ENCODE measurements at places on chromosomes 7 and 10.

GRCh38 chr10:17181751-17182150 lies 19.7 kb downstream of the TRDMT1 start:
- H3K4me1 ChIP-seq = peaks cover 3% of the 10 kb centered on the region
- H3K4me3 ChIP-seq = no peak overlapping the region
- DNase-seq = no peak
- no peaks in the 10 kb centered on the region for H3K27me3 ChIP-seq
- no peak overlapping the region for H3K27ac ChIP-seq

GRCh38 chr10:49739426-49739825 lies 22.7 kb downstream of the OGDHL start:
- no peaks in the 10 kb centered on the region for H3K36me3 ChIP-seq
- DNase-seq = no peak
- no peaks in the 10 kb centered on the region for H3K27me3 ChIP-seq

DNA sequence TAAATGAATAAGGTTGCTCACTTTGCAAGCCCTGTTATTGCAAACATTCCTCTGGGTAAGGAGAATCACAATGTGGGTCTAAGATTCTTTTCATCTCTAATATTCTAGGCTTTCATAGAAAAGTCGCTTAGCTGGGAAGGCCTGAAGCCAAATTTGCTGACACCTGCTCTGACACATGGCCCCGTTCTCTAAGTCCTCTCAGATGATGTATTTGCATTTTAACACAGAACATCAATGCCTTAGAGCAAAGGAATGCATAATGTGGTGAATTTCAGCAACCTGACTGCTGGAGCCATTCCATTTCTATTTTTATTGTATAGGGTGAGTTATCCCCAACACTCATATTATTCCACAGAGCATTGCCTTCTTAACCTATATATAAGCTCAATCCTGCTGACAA lies 682.1 kb upstream of the NRP1 start:
- H3K4me3 ChIP-seq = no peak overlapping the region
- H3K4me1 ChIP-seq = no peaks in the 10 kb centered on the region
- no peak overlapping the region for H3K27ac ChIP-seq
- H3K36me3 ChIP-seq = no peaks in the 10 kb centered on the region

DNA sequence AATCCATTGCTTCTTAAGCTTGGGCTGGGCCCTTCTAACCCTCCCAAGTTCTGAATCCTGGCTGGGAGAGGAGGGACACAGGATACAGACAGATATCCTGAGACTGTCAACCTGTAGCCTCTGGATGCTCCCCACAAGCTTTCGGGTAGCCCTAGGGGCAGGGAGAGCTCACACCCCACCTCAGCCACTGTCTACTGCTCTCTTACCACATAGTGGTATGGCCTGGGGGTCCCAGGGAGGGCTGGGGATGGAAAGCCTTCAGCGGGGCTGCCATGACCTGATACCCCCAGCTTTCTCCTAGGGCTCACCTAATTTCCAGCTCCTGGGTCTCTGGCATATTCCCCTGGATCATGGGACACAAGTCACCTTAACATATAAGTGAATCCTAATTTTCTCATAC lies 25.1 kb downstream of the CRHR2 start:
- no peaks in the 10 kb centered on the region for H3K36me3 ChIP-seq
- H3K27ac ChIP-seq = no peak overlapping the region
- no peak for DNase-seq

GRCh38 chr7:157434231-157434630 lies 97.4 kb downstream of the DNAJB6 start:
- DNase-seq = peak; percentile 40
- H3K27me3 ChIP-seq = no peaks in the 10 kb centered on the region

- H3K27me3 ChIP-seq = no peaks in the 10 kb centered on the region
- H3K36me3 ChIP-seq = no peaks in the 10 kb centered on the region
Observed at GRCh38 chr7:17501441-17502212, 203.2 kb downstream of the AHR start.

DNA sequence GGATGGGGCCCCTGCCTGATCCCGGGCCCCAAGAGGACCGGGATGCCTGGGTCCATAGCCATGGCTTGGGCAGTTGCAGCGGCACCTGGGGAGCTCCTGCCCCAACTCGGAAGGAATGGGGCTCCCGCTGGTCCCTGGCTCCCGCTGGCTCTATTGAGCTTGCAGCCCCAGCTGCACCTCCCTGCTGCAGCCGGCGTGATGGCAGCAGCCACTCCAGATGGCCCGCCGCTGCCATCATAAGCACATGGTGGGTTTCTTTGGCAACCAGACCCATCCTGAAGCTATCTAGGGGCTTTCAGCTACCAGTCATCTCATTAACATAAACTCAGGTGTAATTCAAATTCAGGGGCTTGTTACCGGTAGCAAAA lies 11.1 kb upstream of the DNMBP start:
- no peaks in the 10 kb centered on the region for H3K4me1 ChIP-seq
- no peak overlapping the region for H3K4me3 ChIP-seq
- H3K36me3 ChIP-seq = no peaks in the 10 kb centered on the region
- DNase-seq = no peak

GRCh38 chr10:88092973-88093372 lies 229.5 kb downstream of the PTEN start:
- no peak for DNase-seq
- H3K4me3 ChIP-seq = no peak overlapping the region
- H3K27ac ChIP-seq = no peak overlapping the region
- H3K27me3 ChIP-seq = no peaks in the 10 kb centered on the region
- no peaks in the 10 kb centered on the region for H3K36me3 ChIP-seq

DNA sequence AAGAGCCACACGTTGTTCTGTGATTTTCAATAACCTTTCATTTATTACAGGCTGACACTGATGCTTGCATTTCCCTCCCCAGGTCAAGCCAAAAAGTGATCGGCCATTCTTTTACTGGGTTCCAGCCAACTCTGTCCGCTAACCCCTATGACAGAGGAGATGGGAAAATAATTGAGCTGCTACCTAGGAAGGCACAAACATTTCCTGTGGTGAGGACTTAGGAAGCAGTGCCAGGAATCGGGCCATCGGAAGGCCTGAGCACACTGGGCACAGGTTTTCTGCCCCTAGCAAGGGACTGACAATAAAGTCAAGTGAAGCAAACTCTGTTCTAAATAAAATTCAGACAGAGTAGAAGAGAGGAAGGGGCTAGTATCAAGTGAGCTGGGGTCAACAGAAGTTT lies 313.0 kb upstream of the AOAH start:
- no peak overlapping the region for H3K27ac ChIP-seq
- no peaks in the 10 kb centered on the region for H3K27me3 ChIP-seq
- DNase-seq = no peak
- H3K4me1 ChIP-seq = peaks cover 5% of the 10 kb centered on the region
- H3K36me3 ChIP-seq = no peaks in the 10 kb centered on the region

Measured in H1 (cell line).